ENCODE measurements at places on chromosomes 1 and 21.

DNA sequence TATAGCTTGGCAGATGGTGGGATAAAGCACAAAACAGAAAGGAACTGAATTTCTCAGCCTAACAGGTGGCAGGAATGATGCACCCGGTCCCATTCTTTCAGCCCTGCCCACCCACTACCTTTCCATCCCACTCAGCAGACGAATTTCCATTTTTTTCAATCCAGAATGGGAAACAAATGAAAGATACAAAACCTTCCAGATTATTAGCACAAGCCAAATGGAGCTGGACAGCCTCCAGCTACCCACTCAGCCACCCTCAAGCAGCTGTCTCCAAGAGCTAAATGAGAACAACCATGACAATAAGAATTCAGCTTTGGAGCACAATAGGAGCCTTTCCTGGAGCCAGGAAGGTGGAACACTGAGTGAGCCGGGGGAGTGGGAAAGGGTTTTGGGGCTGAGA, 96.3 kb upstream of the ST6GALNAC5 start:
- peak; percentile 53 for DNase-seq

DNA sequence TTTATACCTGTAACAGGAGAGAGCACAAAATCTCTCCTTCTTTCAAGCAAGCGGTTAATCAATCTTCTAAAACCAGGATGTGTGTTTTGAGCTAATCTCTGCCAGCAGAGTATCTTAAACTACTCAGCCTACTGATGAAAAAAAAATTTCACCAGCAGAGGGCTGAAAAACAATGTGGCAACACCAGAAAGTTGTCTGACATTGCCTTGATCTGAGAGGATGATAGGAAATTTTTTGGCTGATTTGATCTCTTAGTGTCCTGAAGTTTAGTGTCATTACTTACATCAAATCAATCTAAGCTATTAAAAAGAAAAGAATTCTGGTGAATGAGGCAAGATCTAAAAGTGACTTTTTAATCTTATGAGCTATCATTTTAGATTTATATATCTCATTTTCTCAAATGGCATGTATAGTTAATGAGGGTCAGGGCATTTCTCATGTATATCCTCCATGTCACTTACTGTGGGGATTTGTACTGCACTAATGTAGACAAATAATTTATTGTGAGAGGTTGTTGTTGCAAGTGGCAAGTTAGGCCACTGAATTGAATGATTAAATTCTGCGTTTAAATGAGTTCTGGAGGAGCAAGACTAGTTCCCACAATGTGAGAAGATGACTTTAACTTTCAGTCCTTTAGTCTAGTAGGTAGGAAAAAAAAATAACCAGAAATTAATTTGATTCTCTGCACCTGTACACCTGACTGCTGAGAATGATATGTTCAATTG, 10.9 kb downstream of the ADAMTS1 start:
- peak; percentile 38 for DNase-seq

GRCh38 chr1:2605509-2606395, 19.2 kb downstream of the PRXL2B start:
- DNase-seq: no peak

DNA sequence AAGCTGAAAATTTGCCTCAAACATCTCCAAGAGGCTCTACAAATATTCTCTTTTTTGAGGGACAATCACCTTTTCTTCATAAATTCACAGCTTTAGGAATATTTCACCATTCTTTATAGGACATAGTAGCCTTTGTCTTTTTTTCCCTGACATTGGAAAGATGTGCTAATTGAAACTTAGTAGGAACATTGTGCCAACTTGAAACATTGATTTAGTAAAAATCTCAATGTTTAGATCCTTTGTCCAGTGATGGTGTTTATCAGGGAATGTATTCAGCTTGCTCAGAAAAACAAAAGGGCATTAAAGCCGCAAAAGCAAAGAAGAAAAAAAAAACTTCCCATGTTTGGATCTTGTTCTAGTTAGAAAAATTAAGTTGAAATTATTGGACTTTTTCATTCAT, 52.1 kb downstream of the DPT start:
- no peak for DNase-seq

DNA sequence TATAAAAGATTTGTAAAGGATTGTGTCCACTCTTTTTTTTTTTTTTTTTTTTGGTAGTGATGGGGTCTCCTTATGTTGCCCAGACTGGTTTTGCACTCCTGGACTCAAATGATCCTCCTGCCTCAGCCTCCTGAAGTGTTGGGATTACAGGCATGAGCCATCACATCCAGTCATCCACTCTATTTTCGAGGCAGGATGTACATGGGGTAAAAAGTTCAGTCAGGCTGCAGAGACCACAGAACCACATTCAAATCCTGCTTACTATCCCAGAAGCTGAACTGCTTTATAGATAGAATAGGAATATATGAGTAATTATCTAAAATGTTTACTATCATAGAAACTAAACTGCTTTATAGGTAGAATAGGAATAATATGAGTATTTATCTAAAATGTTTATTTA, 26.0 kb upstream of the KCNK2 start:
- DNase-seq: peak; percentile 4

GRCh38 chr1:15332525-15332924, 77.2 kb upstream of the EFHD2 start:
- no peak for DNase-seq

GRCh38 chr1:201307760-201308499, 24.6 kb downstream of the PKP1 start:
- peak; percentile 35 for DNase-seq

- no peak for DNase-seq
These were observed 1.5 kb upstream of the NR0B2 start for GRCh38 chr1:26915204-26915842.

GRCh38 chr1:56755911-56756310, 63.3 kb downstream of the FYB2 start:
- no peak for DNase-seq

GRCh38 chr1:169648709-169649108, 18.8 kb upstream of the SELP start:
- no peak for DNase-seq

DNA sequence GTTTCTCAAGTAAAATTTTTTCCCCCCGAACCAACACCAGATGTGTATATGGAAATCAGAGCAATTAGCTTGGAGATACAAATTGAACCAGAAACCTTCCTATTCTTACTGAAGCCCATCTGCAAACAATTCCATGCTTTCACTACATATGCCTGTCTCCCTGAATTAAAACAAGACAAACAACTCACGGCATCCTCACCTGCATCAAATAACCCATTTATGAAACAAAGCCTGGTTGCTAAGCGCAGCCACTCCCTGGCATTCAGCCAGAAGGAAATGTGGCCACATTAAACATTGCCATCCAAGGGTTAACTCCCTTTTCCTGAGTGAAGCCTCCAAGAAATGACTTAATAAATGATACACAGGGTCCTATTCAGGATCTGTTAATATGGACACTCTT, 55.3 kb downstream of the APP start:
- DNase-seq: no peak

DNA sequence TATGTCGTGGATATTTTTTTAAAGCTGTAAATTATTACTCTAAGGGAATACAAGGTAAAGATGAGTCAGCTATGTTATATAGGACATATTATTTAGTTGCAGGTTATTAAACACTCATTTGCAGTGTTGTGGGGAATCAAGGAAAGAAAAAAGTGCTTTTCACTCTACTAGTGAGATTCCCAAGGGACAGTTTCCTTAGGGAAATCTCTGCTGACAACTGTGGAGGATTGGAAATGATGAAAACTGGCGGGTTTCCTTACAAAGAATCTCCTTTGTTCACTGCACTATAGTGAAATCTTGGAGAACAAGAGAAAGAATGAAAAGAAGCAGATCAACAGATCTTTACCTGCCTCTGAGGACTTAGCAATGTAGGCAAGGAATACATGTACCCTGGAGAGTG, 24.5 kb upstream of the TRIM45 start:
- no peak for DNase-seq

DNA sequence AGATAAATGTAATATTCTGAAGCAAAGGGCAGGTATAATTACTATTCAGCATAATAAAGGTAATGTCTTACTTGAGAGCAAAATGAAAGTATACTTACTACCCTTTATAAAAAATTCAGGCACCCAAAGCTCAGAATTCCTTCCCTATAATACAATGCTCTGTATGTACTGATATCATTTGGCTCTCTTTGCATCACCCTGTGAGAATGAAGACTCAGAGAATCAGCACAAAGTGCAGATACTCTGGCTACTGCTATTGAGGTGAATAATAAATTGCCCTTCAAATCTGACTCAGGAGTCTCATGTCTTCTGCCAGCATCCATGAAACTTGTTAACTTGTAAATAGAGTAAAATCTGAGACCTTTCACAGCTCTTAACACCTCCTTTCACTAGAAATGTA, 108.5 kb upstream of the KCTD3 start:
- no peak for DNase-seq

Measured in myocyte (in vitro differentiated cells).